Right cardiac atrium (tissue), 5 donors: ENCODE measurements at places on chromosomes 16 and 17. TPM values are rescaled to one million over a fixed set of nuclear protein-coding genes. Genes with fewer than 3 reads are reported as not detected.

DNA sequence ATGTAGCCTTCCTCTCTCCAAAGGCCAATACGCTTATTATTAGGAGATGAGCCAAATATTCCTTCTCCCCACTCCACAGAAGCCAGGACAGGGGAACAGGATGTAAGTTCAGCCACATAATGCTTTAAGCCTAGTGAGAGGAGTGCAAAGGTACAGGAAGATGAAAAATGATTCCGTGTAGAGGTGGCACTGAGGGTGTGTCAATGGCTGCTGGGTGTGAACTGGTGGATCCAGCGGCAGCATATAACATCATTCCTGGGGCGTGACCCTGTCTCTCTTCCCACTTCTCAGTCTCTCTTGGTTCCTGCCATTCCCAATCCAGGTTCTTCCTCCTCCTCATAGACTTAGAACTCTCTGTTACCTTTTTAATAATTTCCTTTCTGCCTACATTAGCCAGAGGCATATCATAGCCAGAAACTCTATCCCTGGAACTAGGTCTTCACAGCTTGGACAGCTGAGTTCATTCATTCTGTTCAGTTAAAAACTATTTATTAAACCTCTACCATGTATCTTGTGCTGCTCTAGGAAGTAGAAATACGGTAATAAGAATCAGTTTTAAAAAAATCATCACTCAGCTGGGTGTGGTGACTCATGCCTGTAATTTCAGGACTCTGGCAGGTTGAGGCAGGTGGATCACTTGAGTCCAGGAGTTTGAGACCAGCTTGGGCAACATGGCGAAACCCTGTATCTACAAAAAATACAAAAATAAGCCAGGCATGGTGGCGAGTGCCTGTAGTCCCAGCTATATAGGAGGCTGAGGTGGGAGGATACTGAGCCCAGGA is 58.0 kb upstream of the FAM20A start:
- no peak for DNase-seq

DNA sequence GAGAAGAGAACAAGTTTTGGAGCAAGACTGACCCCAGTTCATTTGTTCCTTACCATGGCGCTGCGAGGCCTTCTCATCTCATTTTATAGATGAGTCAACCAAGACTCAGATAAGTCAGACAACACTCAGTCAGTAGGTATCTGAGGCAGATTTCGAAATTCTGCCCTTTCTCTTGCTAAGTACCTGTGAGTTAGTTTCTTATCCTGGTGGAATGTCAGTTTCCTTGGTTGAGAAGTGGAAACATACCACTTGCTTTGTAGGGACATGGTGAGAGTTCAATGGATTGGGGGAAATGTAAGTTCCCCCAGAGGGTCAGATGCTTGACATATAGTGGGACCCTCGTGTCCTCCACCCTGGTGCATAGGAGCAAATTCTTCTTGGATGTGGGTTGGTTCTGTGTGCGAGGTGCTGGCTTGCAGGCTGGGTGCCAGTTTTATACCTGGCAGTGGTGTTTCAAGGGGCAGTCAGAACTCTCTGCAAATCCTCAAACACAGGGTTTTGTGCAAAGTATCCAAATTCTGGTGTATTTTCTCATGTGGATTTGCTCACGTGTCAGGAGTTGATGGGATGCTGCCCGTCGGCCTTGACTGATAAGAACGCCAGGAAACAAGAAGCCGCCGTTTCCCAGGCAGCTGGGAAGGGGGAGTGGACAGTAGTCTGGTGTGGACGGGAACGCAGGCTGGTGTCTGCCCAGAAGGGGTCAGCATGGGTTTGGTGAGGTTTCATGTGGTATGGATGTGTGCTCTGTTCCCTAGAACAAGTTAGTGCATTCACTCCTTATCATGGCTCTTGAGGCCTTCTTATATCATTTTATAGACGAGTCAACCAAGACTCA is 61.1 kb upstream of the CIBAR2 start:
- peak; percentile 75 for DNase-seq

DNA sequence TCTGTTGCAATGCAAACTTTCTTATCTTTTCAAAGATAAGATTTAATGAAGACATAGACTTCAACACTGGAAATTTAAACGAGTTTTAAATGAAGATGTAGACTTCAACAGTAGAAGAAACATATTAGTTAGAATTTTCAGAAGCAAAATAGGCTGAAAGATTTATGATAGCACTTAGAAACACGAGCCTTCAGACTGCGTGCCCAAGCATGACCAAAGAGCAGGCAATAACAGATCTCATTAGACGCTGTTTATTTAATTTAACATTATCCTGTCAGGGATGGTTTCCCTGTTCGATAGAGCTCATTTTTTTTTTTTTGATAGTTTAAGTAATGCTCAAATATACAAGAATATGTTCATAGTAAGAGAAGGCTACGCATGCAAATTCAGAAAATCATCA is 604.7 kb upstream of the SOX9 start:
- DNase-seq, result no peak

The CLEC19A gene
- not detected for total RNA-seq

DNA sequence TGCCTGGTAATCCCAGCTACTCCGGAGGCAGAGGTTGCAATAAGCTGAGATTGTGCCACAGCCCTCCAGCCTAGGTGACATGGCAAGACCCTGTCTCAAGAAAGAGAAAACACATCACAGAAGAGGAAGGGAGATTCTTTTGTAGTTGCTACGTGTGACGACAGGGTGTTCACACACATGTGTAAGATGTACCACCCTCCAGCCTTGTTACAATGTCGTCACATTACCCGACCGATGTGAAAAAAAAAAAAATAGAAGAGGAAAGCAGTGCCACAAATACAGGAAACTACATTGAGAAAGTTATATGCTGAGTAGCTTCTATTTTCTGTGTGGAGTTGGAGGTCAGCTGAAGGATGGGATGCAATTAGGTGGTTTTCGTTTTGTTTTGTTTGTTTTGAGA is 56.0 kb downstream of the CLUH start:
- DNase-seq, result no peak

The ARHGAP23 gene
- total RNA-seq, result 96.9 TPM

- peak; percentile 89 for DNase-seq
Measured at GRCh38 chr17:79836972-79837887, 2.0 kb downstream of the CBX4 start.

The CLUH gene
- total RNA-seq, result 121 TPM

- no peak for DNase-seq
Measured at GRCh38 chr17:69511250-69511649, 96.8 kb downstream of the MAP2K6 start.

DNA sequence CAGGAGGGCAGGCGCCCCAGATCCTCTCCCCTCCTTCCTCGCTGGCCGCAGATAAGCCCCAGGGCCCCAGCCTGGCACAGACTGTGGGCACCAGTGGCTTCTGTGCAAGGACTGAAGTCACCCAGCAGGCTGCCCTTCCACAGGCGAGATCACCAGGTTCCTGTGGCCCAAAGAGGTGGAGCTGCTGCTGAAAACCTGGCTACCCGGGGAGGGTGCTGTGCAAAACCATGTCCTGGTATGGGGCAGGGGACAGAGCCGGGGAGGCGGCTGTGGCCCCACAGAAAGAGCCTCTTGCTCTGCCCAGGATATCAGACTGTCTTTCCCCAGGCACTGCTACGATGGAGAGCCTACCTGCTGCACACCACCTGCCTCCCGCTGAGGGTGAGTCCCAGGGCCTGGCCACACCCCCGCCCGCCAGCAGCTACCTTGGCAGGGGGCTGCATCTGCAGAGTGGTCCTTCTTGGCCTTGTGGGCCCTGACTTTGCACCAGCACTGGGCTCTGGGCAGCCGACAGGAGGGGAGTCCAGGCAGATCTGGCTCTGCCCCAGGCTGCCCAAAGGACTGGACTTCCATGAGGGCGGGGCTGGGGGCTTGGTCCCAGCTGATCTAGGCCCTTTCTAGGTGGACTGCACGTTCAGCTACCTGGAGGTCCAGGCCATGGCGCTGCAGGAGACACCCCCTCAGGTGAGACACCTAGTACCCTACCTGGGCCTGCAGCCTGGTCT is 615 bp downstream of the CARMIL2 start:
- no peak for DNase-seq

DNA sequence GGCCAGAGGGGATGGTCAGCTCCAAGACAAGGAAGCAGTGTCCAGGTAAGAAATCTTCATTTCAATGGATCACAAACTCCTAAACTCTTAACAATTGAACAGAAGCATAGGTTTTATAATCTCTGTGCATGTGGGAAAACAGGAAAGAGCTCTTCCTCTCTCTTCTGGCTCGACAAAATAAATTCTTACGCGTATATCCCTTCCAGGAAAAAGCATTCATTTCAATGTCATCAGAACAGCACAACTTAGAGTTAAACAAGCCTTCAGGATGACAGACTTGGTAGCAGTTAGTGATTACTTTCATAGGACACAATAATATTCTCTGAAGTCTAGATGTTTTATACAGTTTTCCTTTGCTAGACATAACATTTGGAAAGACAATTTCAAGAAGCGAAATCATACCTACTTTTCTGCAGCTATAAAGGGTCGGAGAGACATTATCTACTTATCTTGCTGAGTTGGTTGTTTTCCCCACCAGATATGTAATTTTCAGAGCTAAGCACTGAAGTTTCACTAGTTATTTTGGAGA is 19.3 kb upstream of the SLC35G3 start:
- no peak for DNase-seq

DNA sequence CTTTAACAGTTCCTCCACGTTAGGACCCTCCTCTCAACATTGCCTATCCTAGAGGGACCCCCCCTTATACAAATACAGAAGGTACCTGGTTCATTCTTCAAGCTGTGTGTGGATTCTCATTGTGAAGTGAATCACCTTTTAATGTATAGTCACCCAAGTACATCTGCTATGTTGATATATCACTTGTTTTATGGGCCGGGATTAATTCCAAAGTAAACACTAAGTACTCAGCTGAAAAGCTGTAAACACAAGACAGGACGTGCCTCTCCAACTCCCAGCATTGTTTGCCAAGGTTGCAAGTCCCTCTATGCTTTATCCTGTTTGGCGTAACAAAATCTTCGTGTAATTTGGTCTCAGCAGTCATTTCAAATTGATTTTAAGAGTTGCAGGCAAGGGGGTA is 123.6 kb downstream of the RBFOX1 start:
- DNase-seq, result no peak

The SGSM2 gene
- total RNA-seq, result 38.6 TPM

DNA sequence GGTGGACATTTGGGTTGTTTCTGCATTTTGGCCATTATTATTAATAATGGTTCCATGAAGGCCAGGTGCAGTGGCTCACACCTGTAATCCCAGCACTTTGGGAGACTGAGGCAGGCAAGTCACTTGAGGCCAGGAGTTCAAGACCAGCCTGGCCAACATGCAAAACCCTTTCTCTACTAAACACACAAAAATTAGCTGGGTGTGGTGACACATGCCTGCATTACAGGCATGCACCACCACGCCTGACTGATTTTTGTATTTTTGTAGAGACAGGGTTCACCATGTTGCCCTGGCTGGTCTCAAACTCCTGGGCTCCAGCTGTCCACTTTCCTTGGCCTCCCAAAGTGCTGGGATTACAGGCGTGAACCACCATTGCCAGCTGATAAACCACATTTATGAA is 58.5 kb downstream of the TNFRSF13B start:
- DNase-seq, result no peak

GRCh38 chr16:30041841-30042240 is 10.8 kb upstream of the TLCD3B start:
- DNase-seq, result no peak

DNA sequence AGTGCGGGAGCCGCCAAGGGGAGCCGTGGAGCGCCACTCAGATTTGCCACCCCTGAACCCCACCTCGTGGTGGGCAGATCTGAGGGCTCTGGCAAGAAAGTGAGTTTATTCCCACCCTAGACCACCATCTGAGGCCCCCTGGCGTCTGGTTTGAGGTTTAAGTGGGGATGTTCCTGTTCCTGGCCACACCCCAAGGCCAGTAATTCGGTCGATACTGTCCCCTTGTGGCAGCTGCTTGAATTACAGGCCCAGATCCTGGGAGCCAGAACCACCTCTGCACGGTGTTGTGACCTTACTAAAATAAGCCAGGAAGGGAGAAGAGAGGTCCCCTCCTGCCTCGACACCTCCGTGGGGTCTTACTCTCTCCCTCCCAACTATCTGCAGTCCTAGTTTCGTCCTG is 3.3 kb upstream of the LAT start:
- no peak for DNase-seq

The KRT32 gene
- not detected for total RNA-seq

The DHX58 gene
- total RNA-seq, result 8.0 TPM

GRCh38 chr16:14232106-14232864 is 161.2 kb downstream of the MRTFB start:
- no peak for DNase-seq

The TP53TG3D gene
- total RNA-seq, result 0.77 TPM

DNA sequence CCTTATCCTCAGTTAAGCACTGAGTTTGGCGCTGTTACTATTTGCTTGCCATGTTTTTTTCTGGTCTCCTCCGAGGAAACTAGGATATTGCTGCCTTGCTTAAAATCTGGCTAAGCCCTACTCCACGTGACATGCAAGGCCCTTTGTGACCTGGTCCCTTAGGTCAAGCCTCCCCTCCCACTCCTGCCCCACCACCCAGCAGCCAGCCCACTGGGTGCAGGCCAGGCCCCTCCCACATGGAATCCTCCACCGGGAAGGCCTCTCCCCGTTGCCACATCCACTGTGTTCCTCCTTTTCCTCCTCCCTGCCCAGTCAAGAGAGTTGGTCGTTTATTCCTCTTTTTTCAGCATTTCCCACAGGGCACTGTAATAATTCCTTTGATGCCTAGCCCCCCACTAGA is 16.2 kb downstream of the PSMD3 start:
- peak; percentile 84 for DNase-seq

DNA sequence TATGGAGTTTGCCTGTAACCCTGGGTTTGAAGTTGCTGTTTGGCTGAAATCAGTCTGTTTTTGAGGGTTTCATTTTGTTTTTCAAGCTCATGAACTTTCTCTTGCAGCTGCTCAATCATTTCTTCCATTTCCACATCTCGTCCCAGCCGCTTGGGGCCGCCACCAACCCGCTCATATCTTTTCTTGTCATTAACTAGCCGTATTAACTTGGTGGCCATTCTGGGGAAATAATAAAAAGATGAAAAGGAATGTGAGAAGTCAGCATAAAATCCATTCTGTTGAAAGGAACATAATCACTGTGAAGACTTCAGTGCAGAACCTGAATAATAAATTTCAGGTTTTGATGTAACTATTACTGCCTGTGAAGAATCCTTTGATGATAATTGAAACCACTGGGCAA is 11.5 kb downstream of the RPGRIP1L start:
- DNase-seq, result no peak

The AIPL1 gene
- total RNA-seq, result not detected

DNA sequence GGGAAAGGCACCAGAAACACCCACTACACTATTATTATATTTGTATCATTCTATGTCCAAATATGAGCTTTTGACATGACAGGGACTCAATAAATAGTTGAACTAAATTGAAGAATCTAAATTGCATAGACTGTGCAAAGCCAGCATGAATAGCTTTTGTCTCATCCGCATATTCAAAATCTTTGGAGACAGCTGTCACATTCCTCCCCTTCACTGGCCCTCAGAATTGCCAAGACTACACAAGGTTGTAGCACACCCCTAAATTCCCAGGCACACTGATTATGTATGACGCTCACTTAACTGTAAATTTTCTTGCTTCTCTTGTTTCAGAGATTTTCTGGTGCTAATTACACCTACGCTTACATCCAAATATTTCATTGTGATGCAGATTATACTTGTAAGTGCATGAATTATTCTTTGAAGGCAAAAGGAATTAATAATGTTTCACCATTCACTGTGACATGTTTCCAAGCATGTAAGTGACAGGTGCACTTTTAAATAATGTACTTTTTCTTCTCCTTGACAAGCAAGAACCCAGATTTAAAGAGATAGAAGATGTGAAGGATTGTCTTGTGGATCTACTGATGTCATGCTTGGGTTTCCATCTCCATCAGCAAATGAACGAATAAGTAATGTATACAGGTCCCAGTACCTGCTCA is 47.5 kb downstream of the CA10 start:
- DNase-seq, result no peak
